ENCODE measurements at places on chromosomes 1 and 21. TPM values are rescaled to one million over a fixed set of nuclear protein-coding genes. Genes with fewer than 3 reads are reported as not detected.

The KCNE2 gene
- total RNA-seq: not detected

The OR10K1 gene
- not detected for total RNA-seq

The DNALI1 gene
- 3.8 TPM for total RNA-seq

The XKR8 gene
- 1.7 TPM for total RNA-seq

The NR5A2 gene
- total RNA-seq: 0.23 TPM

GRCh38 chr21:44495611-44496563, 40.6 kb downstream of the LRRC3 start:
- no peak for DNase-seq

DNA sequence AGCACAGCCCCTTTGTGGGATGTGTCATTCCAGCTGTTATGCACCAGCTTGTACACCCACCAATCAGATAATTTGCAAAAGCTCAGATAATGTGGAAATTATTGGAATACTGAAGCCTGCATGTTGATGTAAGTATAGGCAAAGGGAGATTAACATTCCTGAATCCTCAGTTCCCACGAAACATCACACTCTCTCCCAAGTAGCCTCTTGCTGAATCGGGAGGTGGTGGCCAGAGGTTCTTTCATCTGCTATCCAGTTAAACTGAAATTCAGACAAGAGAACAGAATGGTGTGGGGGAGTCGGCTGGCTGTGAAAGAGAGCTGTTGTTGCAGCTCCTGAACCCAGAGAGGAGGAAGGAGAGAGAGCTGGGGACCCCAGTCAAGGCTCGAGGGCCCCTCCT, 170.9 kb downstream of the ZBTB18 start:
- no peak for DNase-seq

DNA sequence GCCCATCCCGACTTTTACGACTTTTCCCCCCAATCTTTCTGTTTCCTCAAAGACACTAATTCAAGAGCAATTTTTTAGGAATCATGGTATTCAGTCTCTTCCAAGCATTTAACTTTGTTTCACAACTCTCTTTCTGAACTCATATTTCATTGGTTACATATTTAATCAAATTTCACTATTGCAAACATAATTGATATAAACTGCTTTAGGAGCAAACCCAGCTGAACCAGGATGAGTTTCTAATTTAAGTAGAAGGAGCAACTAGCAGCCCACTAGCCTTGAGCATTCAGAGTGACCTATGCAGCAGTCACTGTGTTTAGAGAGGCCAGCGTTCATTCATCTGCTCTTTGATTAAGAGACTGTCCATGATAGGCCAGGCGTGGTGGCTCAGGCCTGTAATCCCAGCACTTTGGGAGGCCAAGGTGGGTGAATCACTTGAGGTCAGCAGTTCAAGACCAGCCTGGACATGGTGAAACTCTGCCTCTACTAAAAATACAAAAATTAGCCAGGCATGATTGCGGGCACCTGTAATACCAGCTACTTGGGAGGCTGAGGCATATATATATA, 1.8 kb downstream of the CELA2B start:
- DNase-seq: no peak

GRCh38 chr1:64417803-64418202, 52.1 kb upstream of the CACHD1 start:
- no peak for DNase-seq

DNA sequence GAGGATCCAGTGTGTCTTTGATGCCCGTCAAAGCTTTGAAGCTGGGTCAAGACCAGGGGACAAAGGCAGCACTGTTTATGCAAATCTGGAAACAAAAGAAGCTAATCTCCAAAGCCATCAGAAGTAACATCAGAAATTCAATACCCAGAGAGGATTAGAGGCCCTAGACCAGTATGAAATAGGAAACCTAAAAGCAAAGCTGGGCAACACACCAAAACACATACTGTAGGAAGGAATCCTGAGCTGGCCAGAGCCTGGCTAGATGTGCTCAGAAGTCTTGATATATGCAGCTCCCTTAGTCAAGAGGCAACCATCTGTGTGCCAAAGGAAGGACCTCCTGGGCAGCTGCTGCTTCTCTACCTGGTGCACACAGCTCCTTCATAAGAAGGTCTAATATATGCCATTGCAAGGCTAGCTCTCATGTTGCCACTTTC, 12.3 kb downstream of the COLGALT2 start:
- peak; percentile 43 for DNase-seq

- DNase-seq: no peak
Observed at GRCh38 chr1:171793636-171794035, 12.2 kb downstream of the METTL13 start.

- DNase-seq: no peak
Observed at GRCh38 chr1:98947071-98947470, 57.6 kb downstream of the PLPPR5 start.

- DNase-seq: peak; percentile 61
Observed at GRCh38 chr1:156625436-156626078, 6.3 kb downstream of the HAPLN2 start.

GRCh38 chr1:241589521-241589920, 50.6 kb downstream of the CHML start:
- no peak for DNase-seq

- DNase-seq: no peak
Observed at GRCh38 chr1:27428316-27429028, 36.0 kb downstream of the GPR3 start.

GRCh38 chr1:168498159-168498631, 45.6 kb downstream of the XCL2 start:
- DNase-seq: no peak

DNA sequence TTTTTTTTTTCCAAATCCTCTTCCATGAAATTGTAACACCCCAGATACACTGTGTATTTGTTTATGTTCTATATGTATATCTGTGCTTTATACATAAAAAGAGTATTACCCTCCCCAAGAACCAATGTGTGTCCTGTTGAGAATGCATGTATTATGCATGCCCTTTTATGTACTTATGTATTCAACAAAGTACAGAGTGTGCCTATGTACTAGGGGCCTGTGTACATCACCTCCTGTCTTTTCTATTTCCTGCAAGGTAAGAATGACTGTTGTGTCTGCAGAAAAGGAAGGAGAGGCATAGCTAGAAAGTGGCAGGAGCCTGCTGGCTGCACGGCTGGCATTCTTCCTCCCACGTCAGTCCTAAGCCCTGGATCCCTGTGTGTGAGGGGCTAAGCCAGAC, 7.0 kb downstream of the TMEM61 start:
- DNase-seq: no peak

- no peak for DNase-seq
Observed at GRCh38 chr1:178946855-178947676, 76.2 kb upstream of the ANGPTL1 start.

GRCh38 chr1:40636777-40637176, 28.7 kb downstream of the RIMS3 start:
- no peak for DNase-seq

DNA sequence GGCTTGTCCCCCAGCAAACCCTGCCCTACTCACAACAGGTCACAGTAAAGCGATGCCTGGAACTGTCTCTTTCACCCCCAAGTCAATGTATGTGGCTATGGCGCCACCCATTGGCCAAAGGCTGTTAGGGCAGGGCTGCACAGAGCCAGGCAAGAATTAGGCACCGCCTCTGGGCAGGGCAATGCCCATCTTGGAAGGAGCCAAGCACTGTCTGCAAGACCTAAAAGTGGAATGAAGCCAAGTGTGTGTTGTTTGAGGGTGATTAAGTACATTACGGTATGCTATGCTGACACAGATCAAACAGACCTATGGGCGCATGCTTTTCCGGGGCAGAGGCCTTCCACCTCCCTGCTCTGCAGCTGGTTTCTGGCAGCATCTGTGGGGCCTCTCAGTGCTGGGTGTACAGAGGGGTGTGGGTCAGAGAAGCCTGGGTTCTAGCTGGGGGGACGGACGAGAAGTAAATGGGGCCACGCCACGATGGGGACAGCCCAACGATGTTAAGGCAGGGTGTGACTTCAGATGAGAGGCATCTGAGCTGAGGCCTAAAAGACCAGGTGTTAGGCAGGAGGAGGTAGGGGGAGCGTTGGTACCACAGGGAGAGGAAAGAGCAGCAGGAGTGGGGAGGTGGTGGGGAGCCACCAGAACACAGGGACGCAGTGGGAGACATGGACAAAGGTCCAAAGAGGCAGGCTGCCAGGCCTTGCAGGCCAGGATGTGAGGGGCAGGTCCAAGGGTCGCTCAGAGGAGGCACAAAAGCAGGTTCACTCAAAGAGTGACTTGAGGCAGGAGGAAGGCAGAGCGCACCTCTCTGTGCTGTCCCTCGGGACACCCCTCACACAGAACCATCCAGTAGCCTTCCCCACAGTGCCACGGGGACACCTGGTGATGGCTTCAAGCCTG, 49.8 kb downstream of the ACOT7 start:
- DNase-seq: peak; percentile 90

GRCh38 chr1:94379615-94380014, 38.6 kb upstream of the ABCD3 start:
- no peak for DNase-seq

DNA sequence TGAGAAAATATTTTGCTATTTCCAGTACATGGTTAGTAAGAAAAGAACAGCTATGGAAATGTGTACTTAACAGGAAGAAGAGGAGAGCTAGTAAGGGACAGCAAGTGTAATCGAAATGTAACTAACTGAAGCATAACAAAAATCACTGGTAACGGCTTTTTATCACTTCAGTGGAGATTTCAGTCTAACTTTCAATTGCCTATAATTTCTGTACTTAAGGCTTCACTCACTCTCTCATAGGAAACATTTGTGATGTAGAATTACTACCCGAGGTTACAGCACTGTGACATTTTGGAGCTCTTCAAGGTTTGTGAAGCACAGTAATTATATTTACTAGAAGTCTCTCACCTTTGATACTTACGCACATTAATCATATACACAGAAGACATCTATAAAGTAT, 1119.1 kb downstream of the AMY1C start:
- no peak for DNase-seq

GRCh38 chr1:58895559-58896145, 111.8 kb upstream of the JUN start:
- no peak for DNase-seq

GRCh38 chr1:25098717-25099116, 133.6 kb downstream of the SYF2 start:
- no peak for DNase-seq

DNA sequence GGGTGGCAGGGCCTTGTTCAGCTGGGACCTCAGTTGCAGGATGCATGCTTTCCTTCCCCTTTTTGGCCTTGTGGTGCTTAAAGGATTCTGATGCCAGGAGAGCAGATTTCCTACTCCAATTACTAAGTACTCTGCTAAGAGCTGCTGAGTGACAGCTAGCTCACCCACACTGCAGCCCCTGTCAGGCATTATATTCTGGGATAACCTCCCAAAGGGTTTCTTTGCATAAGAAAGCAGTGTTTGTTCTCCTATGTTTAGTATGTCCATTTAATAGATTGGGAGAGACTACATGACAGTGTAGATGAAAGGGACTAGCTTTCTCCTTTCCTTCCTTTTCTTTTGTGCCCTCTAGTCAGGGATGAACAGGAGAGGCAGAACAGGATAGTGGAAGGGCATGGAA, 100.7 kb downstream of the FAM78B start:
- DNase-seq: no peak

All from Daoy (cell line).